Fibroblast of skin of abdomen (primary cell): ENCODE measurements at places on chromosomes 3 and 15.
A peak's percentile ranks its signal among the peaks of the same experiment; 100 is the strongest.

GRCh38 chr15:64156652-64157331 lies 5.3 kb downstream of the SNX22 start:
- DNase-seq: no peak

DNA sequence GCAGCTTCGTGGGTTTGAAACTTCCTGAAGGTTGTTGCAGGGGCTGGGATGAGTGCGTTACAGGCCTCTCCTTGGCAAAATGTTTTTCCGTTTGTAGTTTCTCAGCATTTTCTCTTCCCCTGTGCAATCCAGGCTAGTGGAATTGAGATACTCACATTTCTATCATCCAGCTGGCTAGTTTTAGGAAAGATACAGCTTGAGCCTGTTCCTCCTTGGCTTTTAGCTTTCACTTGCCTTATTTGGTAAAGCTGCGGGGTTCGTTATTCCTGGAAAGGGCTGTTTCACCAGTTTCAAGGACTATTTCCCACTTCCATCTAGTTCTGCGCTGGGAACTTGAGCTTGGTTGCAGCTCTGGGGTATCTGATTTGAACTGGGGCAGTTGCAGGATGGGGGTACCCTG lies 90.3 kb downstream of the ITPR1 start:
- DNase-seq: peak; percentile 12

DNA sequence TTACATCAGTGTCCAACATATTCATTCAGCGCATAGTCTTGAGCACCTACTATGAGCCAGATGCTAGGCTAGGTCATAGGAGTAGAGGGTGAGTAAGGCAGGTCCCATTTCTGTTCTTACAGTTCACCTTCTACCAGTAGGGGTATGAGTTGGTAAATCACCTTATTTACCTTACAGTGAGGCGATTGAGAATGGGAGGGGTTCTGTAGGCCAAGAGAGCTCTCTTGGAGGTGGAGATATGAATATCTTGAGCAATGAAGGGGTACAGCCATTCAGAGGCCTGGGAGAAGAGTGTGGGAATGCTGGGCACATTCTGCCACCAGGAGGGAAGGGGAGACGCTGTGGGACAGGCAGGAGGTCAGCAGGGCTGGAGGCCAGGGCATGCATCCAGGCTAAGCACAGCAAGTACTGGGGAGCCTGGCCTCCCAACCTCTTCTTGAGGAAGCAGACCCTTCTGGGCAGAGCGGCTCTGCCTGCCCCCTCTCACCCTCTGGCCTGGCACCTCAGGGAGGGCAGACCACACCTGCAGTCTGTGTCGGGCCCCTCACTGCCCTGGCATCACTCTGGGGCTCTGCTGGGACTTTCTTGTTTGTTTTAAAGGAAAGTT lies 123.4 kb downstream of the EEFSEC start:
- no peak for DNase-seq

- DNase-seq: peak; percentile 68
Observed at GRCh38 chr15:41917767-41918430, 24.0 kb upstream of the SPTBN5 start.

GRCh38 chr15:40010686-40011085 lies 28.3 kb downstream of the SRP14 start:
- no peak for DNase-seq

DNA sequence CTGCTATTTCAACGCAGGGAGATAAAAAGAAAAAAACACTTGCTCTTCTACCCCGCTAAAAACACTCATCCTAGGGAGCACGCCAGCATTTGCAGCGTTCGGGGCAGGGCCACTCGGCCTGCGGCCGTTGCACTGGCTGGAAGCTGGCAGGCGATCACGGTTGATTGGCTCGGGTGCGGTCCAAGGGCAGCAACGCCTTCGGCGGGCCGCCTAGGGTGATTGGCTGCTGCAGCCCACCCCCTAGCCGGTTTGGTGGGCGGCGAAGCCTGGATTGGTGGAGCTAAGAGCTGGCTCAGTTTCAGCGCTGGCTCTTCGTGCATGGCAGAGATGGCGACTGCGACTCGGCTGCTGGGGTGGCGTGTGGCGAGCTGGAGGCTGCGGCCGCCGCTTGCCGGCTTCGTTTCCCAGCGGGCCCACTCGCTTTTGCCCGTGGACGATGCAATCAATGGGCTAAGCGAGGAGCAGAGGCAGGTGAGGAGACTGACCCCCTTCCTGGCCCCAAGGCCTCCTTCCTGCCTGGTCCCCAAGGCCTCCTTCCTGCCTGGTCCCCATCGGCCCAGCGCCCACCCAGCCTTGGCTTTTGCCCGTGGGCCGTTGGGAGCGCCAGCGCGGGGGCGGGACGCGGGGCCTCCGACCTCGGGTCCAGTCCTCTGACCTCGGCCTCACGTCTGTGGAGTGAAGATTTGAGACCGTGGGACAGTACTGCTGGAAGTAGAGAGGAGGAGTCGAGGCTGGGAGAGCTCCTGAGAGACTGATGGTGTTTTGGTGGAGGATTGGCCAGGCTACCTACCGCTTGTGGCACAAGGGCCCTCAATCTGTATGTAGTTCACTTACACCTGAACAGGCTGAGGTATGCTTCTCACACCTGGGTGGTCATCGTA lies at the start of gene IVD:
Gene IVD (plus strand): TSS at position 295 of the 881 bp plus-strand sequence. CDS start 33 bp downstream, at position 328.
- DNase-seq: peak; percentile 95

GRCh38 chr3:160618363-160618762 lies 53.0 kb upstream of the KPNA4 start:
- no peak for DNase-seq

- DNase-seq: no peak
Observed at GRCh38 chr15:80856809-80857377, 77.7 kb downstream of the CEMIP start.
